NK-92 treated with Interleukin-12 subunit alpha and Interleukin-12 subunit beta, amount 100 ng/mL, for 24 hours (cell line): ENCODE measurements at places on chromosomes 2 and 18.

GRCh38 chr2:146414456-146414855 lies 1430.4 kb upstream of the ACVR2A start:
- no peak for DNase-seq

GRCh38 chr2:205814039-205814364 lies 131.7 kb downstream of the NRP2 start:
- DNase-seq = no peak

DNA sequence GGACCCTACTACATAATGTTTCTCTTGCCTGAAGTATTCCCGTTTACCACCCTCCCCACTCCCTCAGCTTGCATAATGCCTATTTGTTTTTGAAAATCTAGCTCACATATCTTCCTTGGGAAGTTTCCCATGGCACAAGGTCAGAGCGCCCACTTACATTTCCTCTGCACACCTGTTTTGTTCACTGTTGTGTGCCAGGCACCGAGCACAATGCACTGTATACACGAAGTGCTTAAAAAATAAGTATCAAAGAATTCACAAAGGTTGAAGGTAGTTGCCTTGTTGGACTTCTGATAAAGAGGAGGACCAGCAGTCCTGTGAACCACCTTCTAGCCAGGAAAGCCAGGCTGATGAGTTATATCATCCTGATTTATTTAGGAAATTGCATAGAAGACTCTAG lies 16.8 kb upstream of the RHOB start:
- no peak for DNase-seq

DNA sequence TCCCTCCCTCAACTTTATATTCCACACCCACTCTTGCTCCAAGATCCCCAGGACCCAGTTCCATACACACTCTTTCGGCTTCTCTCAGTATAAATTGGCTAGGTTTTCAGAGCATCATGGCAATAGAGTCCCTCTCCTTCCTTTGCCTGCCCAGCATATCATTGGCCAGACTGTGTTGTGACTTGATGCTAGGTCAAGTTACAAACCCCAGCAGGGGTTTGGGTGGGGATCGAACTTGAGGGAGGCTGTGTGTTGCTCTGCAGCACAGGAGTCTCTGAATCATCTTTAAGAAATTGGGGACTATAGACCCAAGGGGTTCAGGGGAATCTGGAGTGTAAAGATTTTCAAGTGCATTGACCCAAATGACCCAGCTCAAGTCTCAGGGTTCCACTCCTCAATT lies 477.5 kb upstream of the MEIS1 start:
- no peak for DNase-seq

- no peak for DNase-seq
Observed at GRCh38 chr2:164620873-164621763, at the start of gene GRB14. Gene GRB14, minus strand, starts transcription at chr2:164621482. Its CDS starts 173 bp downstream, at chr2:164621309.

GRCh38 chr2:216584112-216584511 lies 49.1 kb upstream of the IGFBP2 start:
- DNase-seq = no peak

DNA sequence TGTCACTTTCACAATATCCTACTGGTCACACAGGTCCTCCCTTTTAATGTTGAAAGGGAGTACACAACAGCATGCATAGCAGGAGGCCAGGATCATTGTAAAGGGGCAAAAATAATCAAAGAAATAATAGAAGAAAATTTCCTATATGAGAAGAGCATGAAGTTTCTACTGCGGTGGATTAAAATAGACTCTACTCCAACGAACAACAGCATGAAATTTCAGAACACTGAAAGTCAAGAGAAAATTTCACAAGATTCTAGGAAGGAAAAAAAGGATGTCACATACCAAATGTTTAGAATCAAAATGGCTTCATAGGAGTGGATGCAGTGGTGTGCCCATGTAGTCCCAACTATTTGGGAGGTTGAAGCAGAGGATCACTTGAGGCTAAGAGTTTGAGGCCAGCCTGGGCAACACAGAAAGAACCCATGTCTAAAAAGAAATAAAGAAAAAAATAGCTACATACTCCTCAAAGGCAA lies 72.0 kb upstream of the EPAS1 start:
- DNase-seq = no peak

GRCh38 chr2:231336700-231337099 lies 58.8 kb upstream of the B3GNT7 start:
- DNase-seq = no peak

- DNase-seq = no peak
Observed at GRCh38 chr18:34775461-34775860, 65.4 kb downstream of the DTNA start.

GRCh38 chr2:223729781-223730180 lies 107.6 kb downstream of the AP1S3 start:
- no peak for DNase-seq

DNA sequence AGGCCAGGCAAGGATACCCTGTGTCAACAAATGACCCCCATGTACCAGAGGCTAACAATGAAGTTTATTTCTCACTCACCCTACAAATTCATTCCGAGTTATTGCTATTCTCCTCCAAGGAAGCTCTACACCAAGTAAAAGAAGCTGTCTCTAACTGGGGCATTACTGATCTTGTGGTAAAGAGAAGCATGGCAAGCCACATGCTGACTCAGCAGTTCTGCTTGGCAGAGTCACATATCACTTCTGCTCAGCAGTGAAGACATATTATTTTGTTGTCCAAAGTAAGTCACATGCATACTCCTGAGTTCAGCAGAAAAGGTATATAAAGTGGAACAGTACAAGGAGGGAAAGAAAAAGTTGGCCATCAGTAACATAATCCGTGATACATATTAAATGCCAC lies 315.8 kb downstream of the GULP1 start:
- DNase-seq = no peak

- no peak for DNase-seq
Observed at GRCh38 chr2:134233728-134234136, 20.1 kb upstream of the MGAT5 start.

GRCh38 chr2:79723830-79724229 lies 211.0 kb downstream of the CTNNA2 start:
- no peak for DNase-seq

DNA sequence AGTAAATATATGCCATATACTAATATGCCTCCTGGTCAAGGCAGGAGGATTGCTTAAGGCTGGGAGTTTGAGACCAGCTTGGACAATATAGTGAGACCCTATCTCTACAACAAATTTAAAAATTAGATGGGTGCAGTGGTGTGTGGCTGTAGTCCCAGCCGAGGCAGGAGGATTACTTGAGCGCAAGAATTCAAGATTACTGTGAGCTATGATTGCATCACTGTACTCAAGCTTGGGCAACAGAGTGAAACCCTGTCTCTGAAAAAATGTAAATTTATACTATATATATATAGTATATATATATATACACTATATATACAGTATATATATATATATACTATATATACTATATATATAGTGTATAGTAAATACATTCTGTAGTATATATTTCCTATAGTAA lies 30.0 kb upstream of the NPC1 start:
- no peak for DNase-seq

DNA sequence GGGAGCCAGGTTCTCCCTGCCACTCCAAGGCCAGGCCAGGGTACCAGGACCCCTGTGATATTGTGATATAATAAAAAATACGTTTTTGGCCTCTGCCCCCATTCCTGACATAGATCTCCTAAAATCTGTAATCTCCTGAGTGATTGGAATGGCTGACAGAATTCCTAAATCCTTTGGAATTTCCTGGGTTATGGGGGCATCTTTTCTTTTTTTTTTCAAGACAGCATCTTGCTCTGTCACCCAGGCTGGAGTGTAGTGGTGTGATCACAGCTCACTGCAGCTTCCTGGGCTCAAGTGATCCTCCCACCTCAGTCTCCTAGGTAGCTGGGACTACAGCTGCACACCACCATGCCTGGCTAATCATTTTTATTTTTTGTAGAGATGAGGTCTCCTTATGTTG lies 26.2 kb upstream of the TUBB6 start:
- DNase-seq = no peak
